Stimulated activated CD4-positive, alpha-beta T cell treated with anti-CD3 and anti-CD28 coated beads, Interleukin-12 subunit alpha, Interleukin-12 subunit beta, amount 100 ng/mL, for 48 hours (primary cell): ENCODE measurements at places on chromosomes 16 and 17.

DNA sequence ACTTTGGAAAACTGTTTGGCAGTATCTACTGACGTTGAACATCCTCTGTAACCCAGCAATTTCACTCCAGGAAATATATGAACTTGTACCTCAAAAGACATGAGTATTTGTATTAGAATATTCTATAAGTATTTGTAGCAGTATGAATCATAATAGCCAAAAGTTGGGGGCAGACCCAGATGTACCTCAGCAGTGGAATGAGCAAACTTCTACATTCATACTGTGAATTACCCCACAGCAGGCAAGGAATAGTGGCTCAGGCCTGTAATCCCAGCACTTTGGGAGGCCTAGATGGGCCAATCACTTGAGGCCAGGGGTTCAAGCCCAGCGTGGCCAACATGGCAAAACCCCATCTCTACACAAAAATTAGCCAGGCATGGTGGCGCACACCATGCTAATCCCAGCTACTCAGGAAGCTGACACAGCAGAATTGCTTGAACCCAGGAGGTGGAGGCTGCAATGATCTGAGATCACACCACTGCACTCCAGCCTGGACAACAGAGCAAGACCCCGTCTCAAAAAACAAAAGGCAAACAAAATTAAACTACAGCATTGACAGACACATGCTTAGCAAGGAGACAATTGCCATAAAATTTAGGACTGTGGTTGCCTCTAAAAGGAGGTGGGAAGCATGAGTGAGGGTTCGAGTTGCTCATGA is 11.2 kb upstream of the HELZ start:
- DNase-seq = no peak

GRCh38 chr17:41648411-41649195 is 24.2 kb upstream of the KRT17 start:
- DNase-seq = peak; percentile 82

GRCh38 chr17:30970831-30971567 is at the start of gene RNF135:
TSS of gene RNF135 (plus strand) at chr17:30971039. CDS start at chr17:30971074, 35 bp downstream.
- DNase-seq = peak; percentile 32

GRCh38 chr16:4664538-4665418 is 28.6 kb upstream of the NUDT16L1 start:
- DNase-seq = no peak

GRCh38 chr17:76696763-76697701 is 13.7 kb downstream of the MXRA7 start:
- no peak for DNase-seq

GRCh38 chr16:28910086-28911031 is 14.7 kb downstream of the RABEP2 start:
- DNase-seq = no peak

- DNase-seq = no peak
Measured at GRCh38 chr17:36717088-36717487, 115.7 kb downstream of the MRM1 start.

DNA sequence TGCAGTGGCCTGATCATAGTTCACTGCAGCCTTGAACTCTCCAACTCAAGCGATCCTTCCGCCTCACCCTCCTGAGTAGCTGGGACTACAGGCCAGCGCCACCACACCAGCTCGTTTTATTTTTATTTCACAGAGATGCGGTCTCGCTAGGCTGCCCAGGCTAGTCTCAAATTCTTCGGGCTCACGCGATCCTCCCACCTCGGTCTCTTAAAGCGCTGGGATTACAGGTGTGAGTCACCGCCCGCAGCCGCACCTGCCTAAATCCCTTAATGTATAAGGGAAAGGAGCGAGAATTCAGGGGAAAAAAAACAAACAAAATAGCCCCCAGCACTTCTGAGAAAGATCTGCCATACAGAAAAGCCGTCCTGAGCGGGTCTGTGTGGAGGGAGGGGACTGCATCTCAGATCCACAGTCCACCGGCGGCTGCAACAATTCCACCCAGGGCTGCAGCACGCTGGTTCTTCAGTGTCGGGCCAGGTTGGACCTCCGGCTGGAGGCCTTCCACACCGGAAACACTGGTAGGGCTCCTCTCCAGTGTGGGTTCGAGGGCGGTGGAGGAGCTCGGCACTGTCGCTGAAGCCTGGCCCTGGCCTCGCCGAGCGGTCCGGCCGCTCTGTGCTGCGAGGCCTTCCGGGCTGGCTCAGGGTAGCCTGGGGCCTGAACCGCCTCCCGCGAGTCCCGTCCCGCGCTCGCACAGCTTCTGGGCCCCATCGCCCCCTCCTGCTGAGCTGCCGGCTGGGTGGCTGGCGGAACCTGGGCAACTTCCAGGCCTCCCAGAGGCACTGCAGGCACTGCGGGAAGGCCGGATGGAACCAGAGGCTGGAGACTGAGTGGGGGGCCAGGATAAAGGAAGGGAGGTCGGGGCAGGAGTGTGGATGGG is 7.0 kb downstream of the ZNF843 start:
- DNase-seq = no peak

DNA sequence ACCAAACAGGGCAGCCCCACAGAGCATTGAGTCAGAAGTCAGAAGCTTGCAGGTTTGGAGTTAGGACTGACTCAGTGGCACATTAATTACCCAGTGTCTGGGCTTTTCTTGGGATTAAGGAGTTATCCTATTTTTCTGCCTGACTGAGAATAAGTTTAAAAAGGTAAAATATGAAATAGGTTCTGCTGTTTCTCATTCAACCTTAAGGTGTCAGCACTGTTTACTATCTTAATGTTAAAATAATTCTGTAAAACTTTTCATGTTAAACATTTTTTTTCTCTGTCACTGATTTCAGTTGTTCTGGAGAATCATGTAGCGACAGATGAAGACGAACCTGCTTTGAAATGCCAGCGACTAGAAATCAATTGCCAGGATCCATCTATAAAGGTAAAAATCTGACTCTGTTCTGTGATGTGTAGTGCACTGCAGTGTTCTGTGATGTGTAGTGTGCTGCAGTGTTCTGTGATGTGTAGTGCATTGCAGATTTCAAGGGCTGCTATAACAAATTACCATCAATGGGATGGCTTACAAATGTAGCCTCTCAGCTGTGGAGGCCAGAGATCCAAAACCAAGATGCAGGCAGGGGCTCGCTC is 128.0 kb downstream of the LAT start:
- DNase-seq = no peak

- no peak for DNase-seq
Measured at GRCh38 chr17:6348891-6349290, 86.0 kb downstream of the AIPL1 start.

DNA sequence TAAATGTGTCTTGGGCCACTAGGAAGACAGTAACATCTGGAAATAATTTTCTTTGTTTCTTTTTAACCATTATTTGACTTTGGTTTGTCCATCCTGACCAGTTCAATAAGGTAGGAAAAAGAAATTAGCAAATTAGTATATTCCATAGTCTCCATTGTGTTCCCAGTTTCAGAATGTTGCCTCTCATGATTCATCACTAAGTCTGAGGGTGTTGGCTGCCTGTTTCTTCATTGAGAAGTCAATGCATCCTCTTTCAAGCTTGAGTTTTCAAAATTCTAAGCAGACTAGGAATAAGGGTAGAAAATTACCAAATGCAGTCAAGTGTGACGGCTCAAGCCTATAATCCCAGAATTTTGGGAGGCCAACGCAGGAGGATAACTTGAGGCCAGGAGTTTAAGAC is 41.9 kb downstream of the ZFHX3 start:
- DNase-seq = no peak

DNA sequence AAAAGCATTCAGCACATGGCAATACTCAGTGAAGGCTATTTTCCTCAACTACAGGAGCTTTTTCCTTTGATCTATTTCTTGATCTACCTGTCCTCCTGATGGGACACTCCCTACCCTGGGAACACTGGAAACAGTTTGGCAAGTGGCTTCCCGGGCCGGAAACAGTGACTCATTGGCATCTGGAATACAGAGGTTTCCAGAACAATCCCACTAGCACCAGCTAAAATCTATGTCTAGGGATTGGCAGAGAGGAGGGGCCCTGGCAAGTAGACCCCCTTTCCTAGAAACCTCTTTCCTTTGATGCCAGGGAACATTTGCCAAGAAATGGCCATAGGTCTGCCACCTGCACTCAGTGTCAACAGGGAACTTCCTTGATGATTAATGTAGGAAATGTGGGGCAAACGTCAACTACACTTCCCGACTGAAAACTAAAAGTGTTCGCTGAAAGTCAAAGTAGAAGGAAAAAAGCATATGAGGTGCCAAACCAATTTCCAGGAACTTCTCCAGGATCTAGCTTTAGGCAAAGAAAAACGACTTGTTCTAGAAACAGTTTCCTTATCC is 30.4 kb upstream of the FBXW10B start:
- DNase-seq = no peak

- DNase-seq = peak; percentile 31
Measured at GRCh38 chr16:77169650-77170236, 21.2 kb upstream of the MON1B start.

GRCh38 chr17:56290101-56290801 is 137.0 kb downstream of the ANKFN1 start:
- no peak for DNase-seq

GRCh38 chr17:30808785-30809286 is 15.7 kb downstream of the CRLF3 start:
- DNase-seq = no peak

GRCh38 chr17:75845933-75846691 is 1.9 kb upstream of the UNC13D start:
- no peak for DNase-seq

DNA sequence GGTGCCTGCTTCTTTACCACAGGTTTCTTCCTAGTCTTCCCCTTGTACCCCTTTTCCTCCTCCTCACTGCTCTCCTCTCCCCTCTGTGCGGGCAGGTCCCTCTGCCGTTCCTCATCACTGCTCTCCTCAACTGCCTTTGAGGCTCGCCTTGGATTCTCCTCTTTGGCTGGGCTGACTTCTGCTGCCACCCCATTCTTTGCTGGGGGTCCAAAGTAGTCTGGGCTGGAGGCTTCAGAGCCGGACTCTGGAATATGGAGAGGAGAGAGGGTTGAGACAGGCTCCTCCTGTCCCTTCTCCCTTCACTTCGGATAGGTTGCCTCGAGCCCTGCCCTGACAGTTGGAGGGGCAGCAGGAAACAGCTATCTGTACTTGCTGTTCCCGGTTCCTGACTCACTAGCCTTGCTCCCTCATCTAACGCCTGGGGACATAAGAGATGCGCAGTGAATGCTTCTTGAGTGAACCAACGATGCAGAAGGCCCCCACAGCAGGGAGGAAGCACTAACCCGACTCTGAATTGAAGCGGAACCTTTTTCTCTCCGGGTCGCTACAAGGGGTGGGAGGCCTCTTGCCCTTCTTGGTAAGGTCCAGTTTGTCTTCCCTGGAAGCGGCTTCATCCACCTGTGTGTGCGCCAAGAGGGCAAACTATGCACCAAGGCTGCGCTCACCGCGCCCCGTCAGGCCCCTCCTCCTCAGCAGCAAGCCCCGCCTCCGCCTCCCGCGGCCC is 655 bp downstream of the HIRIP3 start:
- DNase-seq = peak; percentile 56

DNA sequence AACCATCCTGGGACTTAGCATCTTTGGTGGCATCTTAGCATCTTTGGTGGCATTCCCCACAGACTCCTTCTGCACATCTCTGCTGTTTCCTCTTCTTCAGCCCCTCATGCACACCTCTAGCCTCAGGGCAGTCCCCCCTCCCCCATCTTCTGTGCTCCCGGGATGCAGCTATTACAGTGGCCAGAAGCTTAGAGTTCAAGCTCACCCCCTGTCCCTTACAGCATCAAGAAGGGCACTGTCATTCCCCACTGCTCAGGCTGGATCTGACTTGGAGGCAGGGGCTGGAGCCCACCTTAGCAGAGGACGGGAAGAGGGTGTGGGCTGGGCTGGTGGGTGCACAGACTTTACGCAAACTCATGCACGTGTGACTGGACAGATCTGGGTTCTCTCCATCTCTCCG is 650 bp downstream of the EPN3 start:
- no peak for DNase-seq

DNA sequence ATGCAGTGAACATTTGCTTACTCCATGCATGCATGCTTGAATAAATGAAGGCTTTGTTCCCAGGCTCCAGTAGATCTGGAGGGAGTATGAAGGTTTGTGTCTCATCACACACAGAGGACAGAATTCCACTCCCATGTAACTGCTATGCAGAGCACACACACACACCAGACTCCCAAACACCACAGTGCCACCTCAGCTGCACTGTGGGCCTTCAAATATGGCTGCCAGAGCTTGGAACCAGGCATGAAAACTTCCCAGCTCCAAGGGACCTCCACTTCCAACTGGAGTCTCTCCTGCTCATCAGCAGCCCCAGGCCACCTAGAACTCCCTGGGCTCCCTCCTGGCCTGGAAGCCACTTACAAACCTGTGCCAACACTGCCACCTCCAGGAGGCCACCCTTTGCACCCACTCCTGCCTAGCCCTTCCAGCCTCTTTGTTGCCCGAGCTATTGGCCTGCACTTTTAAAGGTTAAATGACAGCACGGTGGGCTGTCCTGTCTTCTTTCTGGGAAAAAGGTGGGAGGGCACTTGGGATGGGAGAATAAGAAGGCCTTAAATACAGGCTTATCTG is 151.2 kb downstream of the ZNF423 start:
- no peak for DNase-seq

DNA sequence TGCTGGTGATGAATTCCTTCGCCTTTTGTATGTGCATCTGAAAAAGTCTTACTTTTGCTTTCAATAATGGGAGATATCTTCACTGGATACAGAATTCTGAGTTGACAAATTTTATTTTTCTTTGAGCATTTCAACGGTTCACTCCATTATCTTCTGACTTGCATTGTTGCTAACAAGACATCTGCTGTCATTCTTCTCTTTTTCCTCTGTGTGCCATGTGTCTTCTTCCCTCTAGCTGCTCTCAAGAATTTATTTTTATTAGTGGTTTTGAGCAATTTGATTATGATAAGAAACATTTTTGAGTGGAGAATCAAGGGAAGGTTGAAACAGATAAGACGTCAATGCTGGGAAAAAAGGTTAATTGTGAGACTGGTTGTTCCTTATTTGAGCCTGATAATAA is 471.8 kb downstream of the CDH13 start:
- no peak for DNase-seq

GRCh38 chr17:13534946-13535345 is 66.8 kb downstream of the HS3ST3A1 start:
- DNase-seq = no peak

GRCh38 chr17:55167024-55167725 is 97.6 kb upstream of the HLF start:
- DNase-seq = no peak

DNA sequence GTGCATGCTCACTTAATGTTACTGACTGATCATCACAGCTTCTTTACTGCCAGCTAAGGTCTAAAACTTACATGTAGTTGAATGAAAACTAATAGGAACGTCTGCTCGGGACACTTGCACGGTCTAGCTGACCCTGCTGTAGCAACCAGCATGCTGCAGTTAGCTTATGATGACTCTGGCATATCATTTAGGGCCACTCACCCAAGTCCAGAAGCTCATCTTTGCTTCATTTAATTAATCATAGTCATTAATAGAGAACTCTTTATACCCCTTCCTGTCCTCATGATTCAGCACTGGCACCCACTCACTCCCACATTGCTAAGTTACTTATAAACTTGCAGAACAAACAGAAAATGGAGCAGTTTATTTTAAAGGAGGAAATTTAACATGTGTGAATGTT is 136.3 kb downstream of the NLK start:
- no peak for DNase-seq

DNA sequence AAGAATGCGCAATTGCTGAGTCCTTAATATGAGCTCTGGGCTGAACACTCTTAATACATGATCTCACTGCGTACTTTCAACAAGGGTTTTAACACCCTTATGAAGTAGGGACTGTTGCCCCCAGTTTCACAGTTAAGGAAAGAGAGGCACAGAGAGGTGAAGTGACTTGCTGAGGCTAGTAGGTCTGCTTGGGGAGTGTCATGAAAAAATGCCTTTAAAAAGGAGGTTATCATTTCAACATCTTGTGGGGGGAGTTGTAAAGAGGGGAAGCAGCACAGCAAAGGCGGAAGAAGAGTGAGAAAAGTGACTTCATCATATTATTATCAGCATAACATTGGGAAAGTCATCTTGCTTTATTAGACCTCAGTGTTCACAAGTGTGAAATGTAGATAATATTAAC is 2.1 kb downstream of the CCL4L2 start:
- DNase-seq = no peak
